Stimulated activated CD4-positive, alpha-beta T cell treated with anti-CD3 and anti-CD28 coated beads, Interleukin-15, amount 100 ng/mL, for 1 hour (primary cell): ENCODE measurements at places on chromosomes 5 and 9.

GRCh38 chr9:33817327-33818166, 587 bp downstream of the UBE2R2 start:
- peak; percentile 38 for DNase-seq

- DNase-seq: no peak
These were observed 15.0 kb downstream of the S1PR3 start for GRCh38 chr9:89006267-89006666.

- no peak for DNase-seq
These were observed 69.0 kb upstream of the ZSWIM6 start for GRCh38 chr5:61263072-61263471.

DNA sequence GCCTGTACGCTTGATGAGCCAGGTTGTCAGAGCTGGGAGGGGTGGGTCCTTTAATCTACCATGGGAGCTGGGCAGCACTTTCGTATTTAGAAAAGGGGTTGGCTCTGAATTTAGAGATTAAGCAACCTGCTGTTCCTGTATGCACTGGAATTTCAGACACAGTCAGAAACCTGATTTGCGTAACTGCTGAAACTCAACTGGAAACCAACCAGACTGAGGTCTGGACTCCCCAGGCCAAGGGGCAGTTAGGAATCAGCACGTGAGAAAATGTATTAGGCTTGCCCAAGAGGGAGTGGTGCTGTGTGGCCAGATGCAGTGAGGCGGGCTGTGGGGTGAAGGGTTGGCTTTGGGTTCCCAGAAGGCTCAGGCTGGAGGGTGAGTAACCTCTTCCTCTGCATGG, 235.0 kb downstream of the GOLPH3 start:
- DNase-seq: no peak

- no peak for DNase-seq
These were observed 66.6 kb upstream of the NR3C1 start for GRCh38 chr5:143470120-143470519.

DNA sequence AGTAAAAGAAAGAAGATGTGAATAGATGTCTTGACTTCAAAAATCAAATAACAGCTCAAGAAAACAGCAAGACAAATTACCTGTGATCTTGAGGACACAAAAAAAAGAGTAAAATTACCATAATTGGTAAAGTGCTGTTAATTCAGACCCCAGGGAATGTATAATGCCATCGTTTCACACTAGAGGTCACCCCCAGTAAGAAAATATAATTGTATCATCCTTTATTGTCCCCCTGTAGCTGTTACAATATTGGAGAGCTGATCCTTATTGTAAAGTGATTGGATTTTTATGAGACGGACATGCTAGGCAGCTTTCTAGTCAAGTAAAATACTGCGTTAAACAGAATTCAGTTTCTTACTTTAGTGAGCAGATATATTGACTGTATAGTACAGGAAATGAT, 377.0 kb downstream of the TLE1 start:
- DNase-seq: no peak

GRCh38 chr5:83724935-83725334, 4.3 kb upstream of the HAPLN1 start:
- no peak for DNase-seq

- no peak for DNase-seq
These were observed 380.8 kb downstream of the SPATA31D1 start for GRCh38 chr9:82369251-82369945.

- no peak for DNase-seq
These were observed 115.2 kb downstream of the BOD1 start for GRCh38 chr5:173501271-173501670.

DNA sequence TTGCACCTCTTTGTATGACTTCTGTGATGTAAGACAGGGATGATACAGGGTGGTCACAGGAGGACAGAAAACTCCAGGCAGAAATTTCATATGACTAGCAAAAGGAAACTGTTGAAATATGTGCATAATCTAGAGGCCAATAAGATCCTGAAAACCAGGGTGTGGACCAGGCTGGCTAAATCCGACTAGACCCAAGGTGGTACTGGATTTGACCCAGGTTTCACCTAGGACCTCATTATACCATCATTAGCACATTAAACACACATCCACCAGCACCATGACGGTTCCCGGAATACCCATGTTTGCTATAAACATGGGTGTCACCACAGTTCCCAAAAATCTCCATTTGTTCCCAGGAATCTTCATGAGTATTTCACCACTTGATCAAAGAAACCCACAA, 517.1 kb downstream of the ZNF608 start:
- DNase-seq: no peak

DNA sequence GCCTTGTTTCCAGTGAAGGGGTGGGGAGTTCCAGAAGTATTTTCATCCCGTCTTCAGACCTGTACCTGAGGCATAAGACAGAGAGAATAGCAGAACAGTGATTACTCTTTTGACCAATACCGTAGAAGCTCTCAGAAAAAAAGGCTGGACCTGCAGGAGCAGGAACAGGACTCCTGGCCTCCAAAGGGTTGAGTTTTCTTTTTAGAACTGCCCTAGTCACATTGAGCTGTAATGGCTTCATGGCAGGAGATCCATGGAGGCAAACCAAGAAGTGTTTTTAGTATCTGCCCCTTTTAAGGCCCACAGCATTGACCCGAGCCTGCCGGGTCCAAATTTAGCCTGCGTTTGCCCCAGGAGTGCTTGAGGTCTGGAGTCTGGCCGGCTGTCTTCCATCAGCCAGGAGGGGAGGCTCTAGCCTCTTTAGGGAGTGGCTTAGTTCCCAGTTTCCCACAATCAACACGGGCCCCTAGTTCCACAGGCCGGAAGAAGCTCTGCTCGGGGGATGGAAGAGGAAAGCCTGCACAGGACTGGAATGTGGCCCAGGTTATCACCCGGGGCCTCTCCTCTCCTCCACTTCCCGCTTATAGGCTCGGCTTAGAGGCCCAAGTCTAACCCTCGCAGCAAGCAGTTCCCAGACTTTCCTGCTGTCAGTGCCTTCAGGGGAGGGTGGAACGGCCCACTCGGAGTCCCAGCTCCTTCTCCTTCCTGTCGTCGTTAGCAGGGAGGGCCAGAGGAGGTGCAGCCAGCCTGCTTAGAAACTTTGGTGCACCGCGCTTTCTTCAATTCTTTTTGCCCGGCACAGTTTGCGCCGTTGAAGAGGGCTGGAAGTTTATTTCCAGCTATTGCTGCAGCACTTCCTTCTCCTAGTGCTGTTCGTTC, 80.7 kb downstream of the C9orf152 start:
- DNase-seq: no peak

- no peak for DNase-seq
These were observed 296.5 kb upstream of the ITGA1 start for GRCh38 chr5:52491071-52491787.

DNA sequence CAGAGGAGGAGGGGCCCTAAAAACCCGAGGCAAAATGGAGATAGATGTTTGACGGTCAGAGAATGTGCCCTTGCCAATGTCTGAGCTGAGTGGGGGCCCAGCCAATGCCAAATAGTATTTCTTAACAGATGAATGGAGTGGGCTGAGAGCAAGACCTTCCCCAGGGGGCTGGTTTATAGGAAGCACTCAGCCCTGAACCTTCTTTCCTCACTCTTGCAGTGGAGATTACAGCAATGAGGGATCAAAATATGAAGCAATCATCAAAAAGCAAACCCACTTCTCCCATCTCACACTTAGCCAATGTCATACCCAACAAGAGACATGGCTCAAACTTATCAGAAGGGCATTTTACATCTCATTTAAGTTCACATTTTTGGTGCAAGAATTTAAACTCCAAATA, 350.3 kb downstream of the GADD45G start:
- DNase-seq: no peak

DNA sequence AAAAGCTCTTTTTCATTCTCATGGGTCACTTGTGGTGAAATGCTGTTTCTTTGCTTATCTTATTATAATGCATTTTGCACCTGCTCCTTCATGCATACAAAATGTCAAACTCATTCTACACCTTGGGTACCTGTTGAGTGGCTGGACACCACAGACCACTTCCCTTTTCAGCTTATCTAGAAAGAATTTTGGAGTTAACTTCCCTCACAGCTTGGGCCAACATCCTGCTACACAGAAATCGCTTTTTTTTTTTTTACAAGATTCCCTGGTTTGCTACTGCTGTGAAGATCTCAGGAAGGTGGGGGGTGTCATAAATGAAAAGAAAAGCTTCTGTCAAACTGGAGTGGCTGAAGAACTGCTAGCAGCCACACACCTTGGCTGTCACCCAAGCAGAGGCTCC, 2.6 kb downstream of the REXO4 start:
- no peak for DNase-seq

DNA sequence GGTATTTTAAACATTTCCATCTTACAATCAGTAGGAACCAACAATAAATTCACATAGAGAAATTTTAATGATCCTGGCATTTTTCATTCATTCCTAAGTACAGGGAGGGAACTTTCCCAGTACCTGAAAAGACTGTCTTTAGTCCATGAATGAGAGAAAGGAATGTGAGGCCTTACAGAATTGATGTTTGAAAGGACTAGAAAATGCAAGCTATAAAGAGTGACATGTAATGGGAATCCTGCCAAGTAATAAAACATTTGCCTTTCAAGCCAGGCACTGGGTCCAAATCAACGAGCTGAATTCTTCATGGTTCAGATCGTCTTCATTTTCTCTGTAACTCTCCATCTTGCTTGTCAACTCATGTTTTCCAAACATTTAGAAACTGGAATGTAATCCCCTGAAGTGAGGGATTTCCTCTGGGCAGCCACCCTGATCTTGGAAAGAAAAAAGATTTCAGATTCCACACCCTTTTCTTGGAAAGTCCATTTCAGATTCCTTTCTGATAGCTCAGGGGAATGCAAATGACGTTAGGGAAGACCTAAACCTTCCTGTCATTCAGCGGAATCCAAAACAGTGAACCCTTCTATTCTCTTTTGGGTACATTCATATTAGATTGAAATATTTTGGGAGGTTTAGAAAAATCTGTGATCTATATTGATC, 315.8 kb downstream of the SH3GL2 start:
- DNase-seq: no peak

DNA sequence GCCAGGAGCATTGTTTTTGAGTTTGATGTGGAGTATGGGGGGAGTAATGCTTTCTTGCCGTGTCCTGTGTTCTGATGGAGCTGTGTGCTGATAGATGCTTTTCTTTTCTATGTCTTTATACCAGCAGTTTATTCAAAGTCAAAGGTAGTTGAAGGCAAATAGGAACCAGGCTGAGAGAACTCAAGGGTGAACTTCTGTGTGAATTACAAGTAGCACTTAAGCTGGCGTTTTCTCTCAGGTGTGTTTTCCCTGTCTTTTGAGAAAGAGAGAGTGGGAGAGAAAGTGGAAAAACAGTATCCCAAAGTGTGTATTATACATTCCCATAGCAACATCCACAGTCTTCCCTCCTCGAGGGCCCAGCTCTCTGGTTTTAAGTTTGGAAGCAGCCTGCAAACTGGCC, 1.5 kb downstream of the TNFAIP8 start:
- DNase-seq: no peak

DNA sequence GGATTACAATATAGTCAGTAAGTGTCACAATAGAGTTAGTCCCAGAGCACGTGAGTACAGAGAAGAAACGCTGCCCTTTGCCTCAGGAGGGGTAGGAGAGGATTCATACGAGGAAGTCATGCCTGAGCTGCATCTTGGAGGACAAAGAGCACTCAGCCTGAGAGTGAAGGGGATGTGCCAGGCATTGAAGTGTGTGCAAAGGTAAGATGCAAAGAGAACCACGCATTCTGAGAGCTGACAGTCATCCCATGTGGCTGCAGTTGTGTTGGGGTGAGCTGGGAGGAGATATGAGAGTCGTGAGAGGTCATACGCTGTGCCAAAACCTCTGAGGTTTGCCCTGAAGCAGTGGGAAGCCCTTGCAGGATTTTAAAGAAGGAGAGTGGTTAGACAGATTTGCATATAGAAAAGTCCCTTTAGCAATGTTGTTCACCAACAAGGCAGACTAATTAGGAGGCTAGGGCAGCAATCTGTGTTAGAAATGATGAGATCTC, 97.5 kb downstream of the PIP5K1B start:
- DNase-seq: no peak

- no peak for DNase-seq
These were observed 126.8 kb downstream of the TRPM3 start for GRCh38 chr9:70994582-70994981.

GRCh38 chr9:71783120-71783523, 14.8 kb upstream of the CEMIP2 start:
- peak; percentile 63 for DNase-seq

DNA sequence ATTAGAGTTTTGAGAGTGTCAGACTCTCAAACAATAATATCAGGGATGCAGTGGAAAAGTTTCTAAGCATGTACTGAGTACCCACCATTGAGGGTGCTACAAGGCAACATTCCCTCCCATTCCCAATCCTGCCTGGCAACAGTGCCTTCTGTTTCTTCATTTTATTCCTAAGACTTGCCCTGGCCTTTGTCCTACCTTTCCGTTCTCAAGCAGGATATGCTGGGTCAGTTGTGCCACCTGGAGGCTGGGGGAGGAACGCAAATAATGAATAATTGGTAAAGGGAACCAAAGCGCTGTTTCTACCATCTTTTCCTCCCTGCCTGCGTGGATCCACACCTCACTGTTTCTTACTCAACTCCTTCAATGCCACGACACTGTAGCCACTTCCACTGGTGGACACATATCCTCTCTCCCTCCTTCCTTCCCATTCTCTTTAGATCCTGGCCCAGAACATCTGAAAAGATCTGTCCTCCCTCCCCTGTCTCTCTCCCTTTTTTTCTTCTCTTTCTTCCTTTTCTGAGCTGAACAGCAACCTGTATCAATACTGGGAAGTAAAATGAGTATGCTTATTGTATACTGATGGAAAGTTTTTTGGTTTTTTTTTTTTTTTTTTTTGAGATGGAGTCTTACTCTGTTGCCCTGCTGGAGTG, 149.5 kb downstream of the C9orf152 start:
- peak; percentile 29 for DNase-seq

- DNase-seq: no peak
These were observed 109.5 kb downstream of the RXRA start for GRCh38 chr9:134435550-134436378.

GRCh38 chr9:116102596-116102995, 51.0 kb upstream of the PAPPA start:
- no peak for DNase-seq

- DNase-seq: no peak
These were observed 7.3 kb downstream of the GBA2 start for GRCh38 chr9:35741740-35742139.

DNA sequence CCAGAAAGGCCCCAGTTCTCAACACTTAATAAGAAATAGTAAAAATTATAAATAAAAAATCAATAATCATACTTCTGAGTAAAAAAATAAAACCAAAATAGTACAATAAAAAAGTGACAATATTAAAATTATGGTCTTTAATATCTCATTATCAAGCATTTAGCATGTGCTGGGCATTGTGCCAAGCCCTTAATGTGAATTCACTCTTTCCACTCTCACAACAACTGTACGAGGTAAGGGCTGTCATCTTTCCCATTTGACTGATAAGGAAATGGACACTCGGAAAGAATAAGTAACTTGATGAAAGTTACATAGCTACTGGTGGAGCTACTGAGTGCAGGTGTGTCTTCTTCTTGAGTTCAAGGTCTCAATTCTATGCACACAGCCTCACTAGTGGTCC, 43.6 kb downstream of the SEC61B start:
- DNase-seq: no peak
